ENCODE measurements at places on chromosomes 7 and 10.

DNA sequence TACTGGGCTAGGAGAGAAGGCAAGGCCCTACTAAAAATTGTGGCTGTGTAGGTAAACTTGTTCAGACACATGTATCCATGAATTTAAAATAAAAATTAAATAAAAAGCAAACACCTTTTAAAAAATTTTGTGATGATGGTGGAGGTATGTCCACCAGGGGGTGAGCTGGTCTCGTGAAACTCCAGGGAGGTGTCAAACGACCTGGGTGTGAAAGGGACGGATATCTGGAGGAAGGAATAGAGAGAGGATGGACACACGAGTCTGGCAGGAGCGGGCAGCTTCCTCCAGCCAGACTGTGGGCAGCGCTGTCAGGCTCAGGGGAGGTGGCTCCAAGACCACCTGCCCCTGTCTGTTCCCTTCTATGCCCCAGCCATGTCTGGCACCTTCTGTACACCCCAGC, 34.8 kb upstream of the DMBT1 start:
- no peak for DNase-seq

DNA sequence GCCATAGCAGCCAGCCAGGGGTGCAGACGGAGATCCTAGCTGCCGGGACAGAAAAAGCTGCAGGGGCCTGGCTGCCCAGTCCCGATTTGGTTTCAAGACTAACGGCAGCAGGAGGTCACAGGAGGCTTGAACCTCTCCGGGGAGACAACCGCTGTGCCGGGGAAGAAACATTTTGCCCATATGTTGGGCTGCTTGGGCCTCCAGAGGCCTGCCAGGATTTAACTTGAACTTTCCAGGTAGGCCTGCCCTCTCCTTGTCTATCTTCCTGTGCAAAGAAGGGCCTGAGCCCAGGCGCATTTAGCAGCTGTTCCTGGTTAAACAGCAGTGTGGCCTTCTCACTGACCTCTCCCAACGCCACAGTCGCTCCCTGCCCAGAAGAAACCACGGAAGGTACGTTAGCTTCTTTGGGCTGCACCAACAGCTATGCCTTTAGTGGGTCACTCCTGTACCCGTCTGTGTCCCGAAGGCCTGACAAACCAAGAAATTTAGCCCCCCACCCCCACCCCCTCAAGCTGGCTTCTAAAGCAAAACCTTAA, 17.1 kb upstream of the PTF1A start:
- no peak for DNase-seq

DNA sequence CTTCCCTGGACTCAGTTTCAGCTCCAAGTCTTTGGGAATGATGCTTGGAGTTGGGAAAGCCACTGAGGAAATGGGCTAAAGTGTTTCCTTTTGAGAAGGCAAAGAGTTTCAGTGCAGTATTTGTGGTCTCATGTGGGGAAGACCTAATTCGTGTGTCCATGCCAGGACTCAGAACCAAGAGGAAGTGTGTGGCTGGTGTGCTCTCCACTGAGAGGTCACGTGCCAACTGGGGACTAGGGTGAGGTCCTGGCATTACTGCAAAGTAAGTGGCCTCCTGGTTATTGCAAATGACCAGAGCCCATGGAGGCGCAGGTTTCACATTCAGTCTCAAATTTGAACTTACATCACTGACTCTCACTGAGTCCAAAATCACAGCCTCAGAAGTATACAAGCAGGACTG, 48.6 kb upstream of the ITPRID1 start:
- no peak for DNase-seq

GRCh38 chr10:113320987-113321386, 231.9 kb upstream of the HABP2 start:
- DNase-seq: peak; percentile 52

GRCh38 chr7:47785923-47786556, 162.2 kb downstream of the PKD1L1 start:
- DNase-seq: no peak
